ENCODE measurements at places on chromosomes 5 and 9.

DNA sequence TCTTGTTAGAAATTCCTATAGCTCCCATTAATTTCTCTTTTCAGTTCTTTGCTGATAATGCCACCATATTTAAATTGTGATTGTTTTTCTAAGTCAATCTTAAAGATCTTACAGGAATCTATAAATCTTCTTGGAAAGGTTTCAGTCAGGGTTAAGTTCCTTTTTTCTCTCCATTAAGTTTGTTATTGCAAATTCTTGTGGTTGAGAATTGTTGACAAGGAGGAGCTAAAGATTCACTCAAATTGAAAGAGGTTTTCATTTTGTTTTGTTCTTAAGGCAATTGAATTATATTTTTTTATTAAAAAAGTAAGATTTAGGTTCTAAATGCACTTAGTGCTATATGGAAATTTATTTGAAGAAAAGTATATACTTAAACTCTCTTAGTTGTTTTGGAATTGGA is 213.4 kb downstream of the PRR16 start:
- DNase-seq = no peak

DNA sequence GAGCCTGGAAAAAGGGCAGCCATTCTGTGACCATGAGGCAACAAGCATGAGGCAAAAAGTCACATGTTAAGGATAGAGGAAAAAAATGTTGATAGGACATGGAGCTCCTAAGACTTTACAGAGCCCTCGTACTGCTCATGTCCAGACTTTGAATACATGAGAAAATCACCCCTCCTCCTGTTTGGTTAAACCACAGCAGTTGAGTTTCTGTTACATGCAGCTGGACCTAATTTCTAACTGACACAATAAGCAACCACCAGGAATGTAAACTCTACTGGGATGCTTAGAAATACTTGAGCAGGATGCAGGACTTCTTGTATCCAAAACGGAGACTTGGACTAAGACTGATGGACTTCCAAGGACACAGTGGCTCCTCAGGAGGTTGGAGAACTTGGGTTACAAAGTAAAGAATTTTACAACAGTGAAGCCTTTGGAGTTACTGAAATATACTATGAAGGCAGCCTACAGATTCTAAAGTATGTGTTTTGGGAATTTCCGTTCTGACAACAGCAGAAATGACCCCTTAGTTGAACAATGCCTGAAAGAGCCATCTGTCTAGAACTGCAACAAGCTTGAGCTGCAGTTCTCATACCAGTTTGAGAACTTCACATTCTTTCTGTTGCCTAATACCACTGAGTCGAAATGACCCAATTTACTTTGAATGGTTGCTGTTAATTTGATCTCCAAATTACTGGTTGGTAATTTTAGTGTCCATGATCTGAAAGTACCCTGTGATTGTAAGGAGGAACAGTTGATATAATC is 268.9 kb downstream of the PIK3R1 start:
- DNase-seq = no peak

DNA sequence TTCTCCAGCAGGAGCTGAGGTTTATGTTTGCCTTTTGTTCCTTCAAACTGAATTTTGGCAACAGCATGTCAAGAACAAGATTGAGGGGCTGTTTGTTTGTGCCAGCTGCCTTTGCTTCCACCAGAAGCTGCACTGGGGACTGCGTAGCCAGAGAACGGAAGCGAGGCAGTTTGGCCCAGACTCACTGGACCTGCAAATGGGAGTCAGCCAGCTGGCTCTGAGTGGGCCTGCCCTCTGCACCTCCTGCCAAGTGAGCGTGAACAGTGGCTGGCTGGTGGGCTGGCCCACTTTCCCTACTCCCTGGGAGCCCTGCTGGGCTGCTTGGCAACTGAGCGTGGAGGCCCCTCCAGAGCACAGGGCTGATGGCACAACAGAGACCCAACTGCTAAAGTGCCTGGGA is 111.6 kb downstream of the GALNT10 start:
- DNase-seq = no peak

GRCh38 chr9:135073741-135074305 is 13.6 kb upstream of the OLFM1 start:
- no peak for DNase-seq

DNA sequence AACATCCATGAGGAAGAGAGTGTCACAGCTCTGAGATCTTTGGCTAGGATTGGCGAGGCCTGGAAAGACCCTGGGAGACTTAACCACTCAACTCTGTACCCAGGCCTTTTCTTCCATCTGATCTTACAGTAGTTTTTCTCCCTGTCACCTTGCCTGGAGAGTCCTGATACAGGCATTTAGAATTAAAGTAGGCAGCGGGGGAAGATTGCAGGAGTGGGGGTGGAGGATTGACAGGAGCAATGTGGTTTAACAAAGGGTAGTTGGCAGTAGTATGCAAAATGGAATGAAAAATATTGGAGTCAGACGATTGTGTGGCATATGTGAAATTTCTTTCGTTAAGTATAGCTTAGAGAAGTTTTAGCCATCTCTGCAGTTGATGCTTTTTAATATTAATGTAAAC is 16.9 kb downstream of the TMEFF1 start:
- no peak for DNase-seq

- DNase-seq = no peak
These were observed 18.0 kb downstream of the IL5 start for GRCh38 chr5:132525299-132525724.

DNA sequence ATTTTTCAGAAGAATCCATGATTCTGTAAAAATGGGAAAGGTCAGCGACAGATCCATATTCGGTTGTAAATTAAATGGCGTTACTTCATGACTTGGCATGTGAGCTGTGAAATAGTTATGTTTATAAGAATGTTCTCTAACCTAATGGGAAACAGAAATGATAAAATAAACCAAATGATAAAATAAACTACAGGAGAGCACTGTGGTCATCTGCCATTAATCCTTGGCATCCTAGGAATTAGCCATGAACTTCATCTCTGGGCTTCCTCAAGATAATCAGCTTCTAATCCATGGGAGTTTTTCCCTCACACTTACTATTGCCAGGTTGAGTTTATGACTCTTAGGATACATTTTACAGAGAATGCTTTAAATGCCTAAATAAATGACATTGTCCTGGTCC is 94.6 kb upstream of the SLC30A5 start:
- DNase-seq = no peak

GRCh38 chr5:131496400-131496713 is 138.7 kb downstream of the RAPGEF6 start:
- no peak for DNase-seq

DNA sequence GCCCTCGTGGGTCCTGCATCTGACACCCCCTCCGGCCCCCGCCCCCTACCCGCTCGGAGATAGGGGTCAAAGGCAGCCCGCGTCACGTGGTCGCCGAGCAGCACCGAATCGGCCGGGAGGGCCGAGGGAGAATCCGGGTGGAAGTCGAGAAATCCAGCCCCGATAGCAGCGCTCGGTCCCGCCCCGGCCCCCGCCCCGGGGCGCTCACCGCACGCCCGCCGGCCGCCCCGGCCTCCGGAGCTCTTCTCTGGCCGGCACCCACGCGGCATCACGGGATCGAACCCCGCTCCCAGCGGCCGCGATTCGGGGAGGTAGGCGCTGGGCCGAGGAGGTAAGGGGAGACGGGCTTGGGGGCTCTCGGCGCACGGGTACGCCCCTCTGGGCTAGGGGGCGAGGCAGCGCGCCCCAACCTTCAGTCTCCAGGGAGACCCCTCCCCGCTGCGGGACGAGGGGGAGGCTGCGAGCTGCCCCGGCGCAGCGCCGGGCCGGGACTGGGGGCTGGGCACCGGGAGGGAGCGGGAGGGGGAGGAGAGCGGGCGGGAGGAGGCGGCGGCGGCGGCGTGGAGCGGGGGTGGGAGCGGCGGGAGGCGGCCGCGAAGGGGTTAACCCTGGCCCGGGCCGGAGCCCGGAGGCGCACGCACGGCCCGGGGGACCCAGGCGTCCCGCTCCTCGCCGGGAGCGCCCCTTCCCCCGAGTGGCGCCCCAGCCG is 22.1 kb upstream of the NDST1 start:
- DNase-seq = peak; percentile 72

GRCh38 chr5:180395540-180396274 is 42.6 kb upstream of the GFPT2 start:
- no peak for DNase-seq

- peak; percentile 3 for DNase-seq
These were observed 72.4 kb upstream of the MPDZ start for GRCh38 chr9:13351778-13352386.

GRCh38 chr5:126234563-126235195 is 188.5 kb upstream of the GRAMD2B start:
- no peak for DNase-seq

- DNase-seq = no peak
These were observed 197.4 kb downstream of the CSNK1G3 start for GRCh38 chr5:123709422-123709821.

- DNase-seq = peak; percentile 13
These were observed 290.6 kb downstream of the PIK3R1 start for GRCh38 chr5:68505917-68506860.

- no peak for DNase-seq
These were observed 128.4 kb downstream of the GRIA1 start for GRCh38 chr5:153618867-153619266.

- peak; percentile 84 for DNase-seq
These were observed at the start of the genes MED22 and RPL7A for GRCh38 chr9:133347985-133348717. Gene MED22, minus strand, starts transcription at chr9:133348131. Its CDS starts 1,469 bp downstream, at chr9:133346662. Gene RPL7A, plus strand, starts transcription at chr9:133348218. Its CDS starts 26 bp downstream, at chr9:133348244.

DNA sequence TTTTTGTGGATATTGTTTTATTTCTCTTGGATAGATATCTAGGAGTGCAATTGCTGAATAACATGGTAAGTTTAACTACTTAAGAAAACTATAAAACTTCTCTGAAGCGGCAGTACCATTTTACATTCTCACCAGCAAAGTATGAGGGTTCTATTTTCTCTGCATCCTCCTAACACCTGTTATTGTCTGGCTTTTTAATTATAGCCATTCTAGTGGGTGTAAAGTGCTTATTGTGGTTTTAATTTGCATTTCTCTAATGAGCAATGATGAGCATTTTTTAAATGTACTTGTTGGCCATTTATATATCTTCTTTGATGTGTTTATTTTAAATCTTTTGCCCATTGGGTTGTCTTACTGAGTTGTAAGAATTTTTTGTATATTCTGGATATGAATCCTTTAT is 28.7 kb downstream of the SMIM32 start:
- no peak for DNase-seq

GRCh38 chr9:18531136-18532065 is 57.4 kb downstream of the ADAMTSL1 start:
- DNase-seq = no peak

- no peak for DNase-seq
These were observed 174.3 kb downstream of the MRPS30 start for GRCh38 chr5:44983006-44983405.

- no peak for DNase-seq
These were observed 833 bp upstream of the MROH2B start for GRCh38 chr5:41071975-41072374.

DNA sequence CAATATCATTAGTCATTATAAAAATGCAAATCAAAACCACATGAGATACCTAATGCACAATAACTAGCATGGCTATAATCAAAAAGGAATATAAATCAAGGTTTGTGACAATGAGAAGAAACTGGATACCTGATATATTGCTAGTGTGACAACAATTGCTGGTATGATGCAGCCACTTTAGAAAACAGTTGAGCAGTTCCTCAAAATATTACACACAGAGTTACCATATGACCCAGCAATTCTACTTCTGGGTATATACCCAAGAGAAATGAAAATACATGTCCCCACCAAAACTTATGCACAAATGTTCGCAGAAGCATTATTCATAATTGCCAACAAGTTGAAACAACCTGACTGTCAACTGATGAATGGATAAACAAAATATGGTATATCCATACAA is 339.7 kb upstream of the POU5F2 start:
- DNase-seq = peak; percentile 8

DNA sequence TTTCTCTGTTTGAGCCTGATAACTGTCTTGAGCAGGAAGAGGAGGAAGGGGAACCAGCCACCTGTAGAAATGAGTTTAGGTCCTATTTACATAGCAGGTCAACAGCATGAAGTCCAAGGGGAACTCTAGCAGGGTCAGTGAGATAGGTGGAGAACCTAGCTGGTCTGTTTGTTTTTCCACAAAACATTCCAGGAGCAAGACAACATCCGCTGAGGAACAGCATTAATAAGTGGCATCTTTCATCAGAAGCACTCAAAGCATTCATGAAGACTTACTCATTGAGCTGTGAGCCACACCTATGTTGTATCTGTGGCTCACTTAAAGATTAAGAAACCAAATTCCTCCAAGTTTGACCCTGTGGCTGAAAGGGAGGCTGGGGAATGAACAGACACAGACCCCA is 115.9 kb downstream of the ACTBL2 start:
- DNase-seq = no peak

DNA sequence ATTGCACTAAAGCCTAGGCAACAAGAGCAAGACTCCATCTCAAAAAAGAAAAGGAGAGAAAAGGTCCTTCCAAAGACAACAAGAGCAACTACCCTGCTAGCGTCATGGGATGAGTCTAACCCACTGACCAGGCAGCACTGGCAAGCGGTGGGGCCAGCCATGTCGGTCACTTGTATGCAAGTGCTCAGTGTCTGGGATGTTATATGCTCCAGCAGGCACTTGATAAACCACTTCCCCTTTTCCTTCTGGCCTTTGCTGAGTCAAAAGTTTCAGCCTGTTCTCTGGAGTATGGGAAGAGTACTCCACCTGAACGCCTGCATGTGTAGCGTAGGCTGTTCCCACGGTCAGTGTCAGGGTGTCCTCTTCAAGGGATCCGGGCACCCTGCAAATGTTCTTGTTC is 9.2 kb upstream of the MXD3 start:
- no peak for DNase-seq

DNA sequence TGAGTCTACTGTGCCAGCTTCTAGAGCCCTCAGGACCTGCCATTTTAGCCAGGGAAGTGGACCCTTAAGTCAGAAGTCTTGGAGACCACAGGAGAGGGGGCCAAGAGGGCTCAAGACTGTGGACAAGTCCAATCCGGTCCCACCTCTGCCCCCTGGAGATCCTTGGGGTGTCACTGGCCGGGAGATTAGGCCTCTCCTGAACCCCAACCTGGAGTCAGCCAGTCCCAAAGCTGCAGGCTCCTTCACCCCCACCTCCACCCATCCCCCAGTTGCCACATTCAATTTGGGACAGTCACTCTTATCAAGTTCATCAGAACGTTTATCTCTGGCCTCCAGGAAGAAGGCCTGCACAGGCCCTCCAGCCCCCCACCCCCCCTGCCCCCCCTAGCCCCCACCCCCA is 290 bp downstream of the SLC23A1 start:
- DNase-seq = no peak

GRCh38 chr5:4058899-4059298 is 463.3 kb downstream of the IRX1 start:
- DNase-seq = no peak

DNA sequence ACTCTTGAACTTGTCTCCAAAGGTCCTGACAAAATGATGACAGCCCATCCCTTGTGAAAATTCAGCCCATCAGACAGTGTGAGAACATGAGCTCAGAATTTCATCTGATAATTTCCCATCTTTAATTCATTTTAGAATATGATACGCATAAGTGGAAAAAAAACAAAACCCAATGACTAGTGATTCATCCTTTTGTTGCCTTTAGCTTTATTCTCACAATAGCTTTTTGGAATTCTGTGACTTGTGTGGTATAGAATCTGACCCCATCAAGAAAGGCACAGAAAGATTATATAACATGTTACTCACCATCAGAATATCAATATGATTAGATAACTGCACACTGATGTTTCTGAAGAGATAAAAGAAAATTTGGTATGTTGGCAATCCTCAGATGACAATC is 16.1 kb upstream of the TMED7 start:
- no peak for DNase-seq
